Effector memory CD8-positive, alpha-beta T cell (primary cell): ENCODE measurements at places on chromosomes 12 and 14.

GRCh38 chr12:21941506-21942376 is 515 bp upstream of the ABCC9 start:
- no peak overlapping the region for H3K27ac ChIP-seq
- peaks cover 3% of the 10 kb centered on the region for H3K36me3 ChIP-seq
- H3K4me3 ChIP-seq: peak overlapping the region; percentile 44
- H3K27me3 ChIP-seq: peaks cover 46% of the 10 kb centered on the region

DNA sequence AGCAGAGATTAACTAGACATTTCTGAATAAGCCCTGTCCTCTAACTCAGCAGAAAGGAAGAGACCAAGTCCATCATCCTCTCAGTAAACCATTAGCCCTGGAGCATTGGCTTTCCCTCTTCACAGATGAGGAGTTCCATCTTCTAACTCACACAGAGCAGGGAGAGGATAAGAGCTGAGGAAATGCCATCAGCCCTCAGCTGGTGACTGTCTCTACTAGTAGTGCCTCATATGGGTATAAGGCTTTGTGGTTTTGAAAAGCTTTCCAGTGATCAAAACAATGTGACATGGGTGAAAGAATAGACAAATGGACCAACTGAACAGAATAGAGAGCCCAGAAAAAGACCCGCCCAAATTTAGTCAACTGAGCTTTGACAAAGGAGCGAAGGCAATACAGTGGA is 197.2 kb upstream of the NUDT4 start:
- peaks cover 6% of the 10 kb centered on the region for H3K27me3 ChIP-seq
- H3K4me3 ChIP-seq: no peak overlapping the region

DNA sequence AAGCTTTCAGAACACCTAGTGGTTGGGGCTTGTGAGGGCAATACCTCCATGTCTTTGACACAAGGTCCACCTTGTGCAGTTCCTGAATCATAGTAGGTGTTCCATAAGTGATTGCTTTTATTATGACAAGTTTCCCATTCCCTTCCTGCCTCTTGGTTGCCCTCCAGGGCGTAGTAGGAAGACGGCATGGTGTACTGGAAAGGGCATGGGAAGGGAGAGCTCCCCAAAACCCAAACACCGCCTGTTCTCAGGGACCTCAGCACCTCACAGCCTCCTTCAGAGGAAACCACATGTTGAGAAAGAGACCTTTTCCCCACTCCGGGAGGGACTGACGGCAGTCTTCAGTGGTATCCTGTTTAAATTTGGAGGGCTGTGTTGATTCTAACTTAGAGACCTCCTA is 21.1 kb downstream of the EVL start:
- H3K4me1 ChIP-seq: peaks cover 81% of the 10 kb centered on the region
- no peak for DNase-seq
- peak overlapping the region; percentile 90 for H3K27ac ChIP-seq
- H3K27me3 ChIP-seq: no peaks in the 10 kb centered on the region

DNA sequence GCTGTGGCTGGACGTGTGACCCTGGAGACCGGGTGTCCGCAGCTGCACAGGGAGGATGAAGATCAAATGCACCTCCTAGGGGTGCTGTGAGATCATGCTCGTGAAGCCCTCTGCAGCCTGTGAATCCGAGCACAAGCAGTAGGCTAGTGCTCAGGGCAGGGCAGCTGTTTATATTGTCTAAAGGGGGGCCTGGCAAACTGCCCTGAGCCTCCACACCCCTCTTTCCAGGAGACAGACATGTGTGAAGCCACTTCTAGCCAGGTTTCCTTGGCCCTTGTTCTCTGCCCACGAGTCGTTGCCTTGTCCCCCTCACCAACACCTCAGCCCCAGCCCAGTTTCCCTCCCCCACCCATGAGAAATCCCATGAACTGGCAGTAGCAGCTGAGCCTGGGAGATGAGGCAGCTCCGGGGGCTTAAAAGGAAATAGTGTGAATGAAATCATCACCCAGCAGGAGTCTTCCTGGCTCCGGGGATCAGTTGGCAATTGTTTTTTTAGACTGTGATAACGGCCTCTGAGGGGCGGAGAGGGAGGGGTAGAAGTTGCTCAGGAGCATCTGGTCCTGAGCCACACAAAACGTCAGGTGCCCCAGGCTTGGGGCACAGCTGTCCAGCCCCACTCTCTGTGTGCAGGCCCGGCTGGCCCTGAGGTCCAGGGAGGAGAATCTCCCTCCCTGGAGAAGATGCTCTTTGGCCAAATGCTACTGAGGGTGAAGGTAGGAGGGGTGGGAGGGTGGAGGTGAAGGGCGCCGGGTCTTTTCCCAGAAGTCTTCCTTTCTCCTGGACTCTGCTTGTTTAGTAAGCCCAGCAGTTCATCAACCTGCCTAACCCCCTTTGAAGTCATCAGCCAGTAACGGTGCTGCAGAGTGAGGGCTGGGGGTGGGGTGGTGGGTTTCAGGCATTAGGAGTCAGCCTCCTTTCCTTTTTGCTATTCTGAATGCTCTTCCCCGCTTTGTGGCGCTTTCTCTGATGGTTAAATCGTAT is 4.0 kb downstream of the FGF6 start:
- no peak for DNase-seq
- no peak overlapping the region for H3K4me3 ChIP-seq
- H3K36me3 ChIP-seq: peaks cover 4% of the 10 kb centered on the region
- no peak overlapping the region for H3K27ac ChIP-seq
- peaks cover 68% of the 10 kb centered on the region for H3K27me3 ChIP-seq

DNA sequence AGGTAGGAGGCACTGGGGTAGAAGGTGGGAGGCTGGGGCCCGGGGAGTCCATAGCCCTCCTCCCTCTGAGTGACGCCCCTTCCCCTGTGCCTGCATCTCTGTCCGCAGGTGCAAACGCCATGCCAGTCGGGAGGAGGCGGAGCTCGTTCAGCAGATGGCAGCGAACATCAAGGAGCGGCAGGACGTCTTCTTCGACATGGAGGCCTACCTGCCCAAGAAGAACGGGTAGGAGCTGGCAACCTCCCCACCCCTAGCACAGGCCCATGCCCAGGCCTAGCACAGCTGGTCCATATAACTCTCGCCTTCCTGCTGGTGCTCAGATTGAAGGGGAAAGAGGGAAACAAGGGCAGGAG is 35.6 kb downstream of the TMEM120B start:
- no peak overlapping the region for H3K4me3 ChIP-seq
- DNase-seq: no peak
- peaks cover 23% of the 10 kb centered on the region for H3K36me3 ChIP-seq

GRCh38 chr14:99878563-99878962 is 85.3 kb downstream of the EML1 start:
- no peak for DNase-seq
- H3K4me1 ChIP-seq: no peaks in the 10 kb centered on the region
- H3K36me3 ChIP-seq: no peaks in the 10 kb centered on the region
- no peak overlapping the region for H3K4me3 ChIP-seq
- peaks cover 63% of the 10 kb centered on the region for H3K27me3 ChIP-seq

DNA sequence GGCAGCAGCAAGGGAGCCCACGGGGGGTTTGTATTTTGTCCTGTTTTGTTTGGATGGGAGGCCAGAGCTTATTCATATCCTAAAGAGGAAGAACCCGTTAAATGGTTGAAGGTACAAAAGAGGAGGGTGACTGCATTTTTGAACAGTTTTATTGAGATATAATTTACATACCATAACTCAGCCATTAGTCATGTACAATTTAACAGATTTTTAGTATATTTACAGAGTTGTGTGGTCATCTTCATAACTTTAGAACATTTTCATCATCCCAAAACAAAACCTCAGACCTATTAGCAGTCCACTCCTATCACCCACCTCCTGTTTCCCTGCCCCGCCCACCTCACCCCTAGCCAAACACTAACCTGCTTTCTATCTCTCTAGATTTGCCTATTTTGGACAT is 12.6 kb downstream of the NRDE2 start:
- no peak for DNase-seq
- no peak overlapping the region for H3K4me3 ChIP-seq
- H3K27me3 ChIP-seq: no peaks in the 10 kb centered on the region
- peak overlapping the region; percentile 51 for H3K27ac ChIP-seq

- H3K4me3 ChIP-seq: no peak overlapping the region
- peaks cover 70% of the 10 kb centered on the region for H3K27me3 ChIP-seq
- H3K36me3 ChIP-seq: peaks cover 3% of the 10 kb centered on the region
- H3K27ac ChIP-seq: no peak overlapping the region
These were observed 11.7 kb downstream of the FIGNL2 start for GRCh38 chr12:51836827-51837173.

GRCh38 chr14:58466459-58466858 is 38.9 kb downstream of the KIAA0586 start:
- H3K27me3 ChIP-seq: no peaks in the 10 kb centered on the region
- no peak overlapping the region for H3K4me3 ChIP-seq
- H3K27ac ChIP-seq: no peak overlapping the region
- peaks cover 67% of the 10 kb centered on the region for H3K36me3 ChIP-seq
- no peaks in the 10 kb centered on the region for H3K4me1 ChIP-seq

GRCh38 chr14:92560106-92560865 is 46.7 kb downstream of the RIN3 start:
- H3K27me3 ChIP-seq: no peaks in the 10 kb centered on the region
- no peak overlapping the region for H3K4me3 ChIP-seq
- H3K36me3 ChIP-seq: peaks cover 43% of the 10 kb centered on the region
- no peak for DNase-seq

GRCh38 chr14:55706893-55707292 is 126.9 kb downstream of the KTN1 start:
- no peaks in the 10 kb centered on the region for H3K27me3 ChIP-seq
- no peaks in the 10 kb centered on the region for H3K36me3 ChIP-seq
- DNase-seq: no peak
- no peak overlapping the region for H3K27ac ChIP-seq
- H3K4me3 ChIP-seq: no peak overlapping the region

DNA sequence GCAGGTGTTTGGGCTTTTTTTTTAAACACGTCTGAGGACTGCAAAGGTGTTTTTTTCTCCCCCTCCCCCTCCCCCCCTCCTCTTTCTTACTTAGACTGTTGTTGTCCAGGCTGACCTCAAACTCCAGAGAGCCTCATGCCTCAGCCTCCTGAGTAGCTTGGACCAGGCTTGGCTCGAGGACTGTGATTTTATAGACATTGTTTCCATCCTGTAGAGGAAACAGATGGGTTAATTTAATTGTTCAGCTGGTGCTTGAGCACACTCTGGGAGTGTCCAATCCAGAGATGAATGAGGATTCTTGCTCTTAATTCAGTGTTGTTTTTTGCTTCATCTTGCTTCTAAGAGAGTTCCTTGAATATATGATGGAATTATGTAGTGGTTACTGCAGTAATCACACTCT is 42.1 kb downstream of the RASSF3 start:
- peaks cover 3% of the 10 kb centered on the region for H3K36me3 ChIP-seq
- DNase-seq: no peak
- peaks cover 49% of the 10 kb centered on the region for H3K4me1 ChIP-seq
- peak overlapping the region; percentile 85 for H3K27ac ChIP-seq
- H3K27me3 ChIP-seq: no peaks in the 10 kb centered on the region

- no peaks in the 10 kb centered on the region for H3K27me3 ChIP-seq
- no peak overlapping the region for H3K4me3 ChIP-seq
- DNase-seq: no peak
- H3K27ac ChIP-seq: peak overlapping the region; percentile 96
- peaks cover 20% of the 10 kb centered on the region for H3K36me3 ChIP-seq
These were observed 100.4 kb downstream of the IRF2BPL start for GRCh38 chr14:76927971-76928700.

DNA sequence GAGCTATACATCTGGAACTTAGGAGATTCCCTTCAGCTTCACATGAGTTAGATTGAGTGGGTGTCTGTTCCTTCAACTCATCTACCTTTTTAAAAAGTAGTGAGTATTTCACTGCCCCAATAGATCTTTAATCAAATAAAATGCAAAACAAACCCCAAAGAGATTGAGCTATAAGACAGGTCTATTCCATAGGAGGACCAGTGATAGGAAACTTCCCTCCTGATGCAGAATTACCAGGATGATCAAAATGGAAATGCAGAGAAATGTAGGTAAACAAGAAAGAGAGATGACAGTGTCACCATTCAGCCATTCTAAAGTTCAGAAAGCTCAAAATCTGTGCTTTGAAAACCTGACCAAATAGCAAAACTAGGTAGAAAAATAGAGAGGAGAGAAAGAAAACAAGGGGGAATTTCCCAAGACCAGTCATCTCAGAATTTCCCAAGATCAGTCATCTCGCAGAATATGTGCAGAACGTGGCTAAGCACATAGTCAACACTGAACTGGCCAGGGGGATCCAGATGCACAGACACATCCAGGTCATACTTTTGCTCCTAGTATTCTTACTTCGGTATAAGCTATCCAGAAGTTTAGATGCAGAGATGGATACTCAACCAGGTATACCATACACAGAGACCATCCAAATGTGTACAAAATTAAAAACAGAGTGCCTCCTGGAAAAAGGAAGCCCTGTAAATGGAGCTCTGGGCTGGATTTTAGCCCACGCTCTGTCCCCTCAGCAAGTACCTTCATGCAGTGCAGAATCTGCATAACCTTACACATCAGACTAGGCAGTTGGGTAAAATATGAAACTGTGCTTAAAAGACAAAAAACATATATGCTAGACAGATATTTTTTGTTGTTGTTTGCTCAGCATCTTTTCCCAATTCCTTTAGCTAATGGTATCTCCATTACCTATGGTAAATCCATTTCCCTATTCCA is 27.4 kb downstream of the SLC41A2 start:
- no peak overlapping the region for H3K4me3 ChIP-seq
- H3K36me3 ChIP-seq: no peaks in the 10 kb centered on the region
- no peaks in the 10 kb centered on the region for H3K27me3 ChIP-seq
- DNase-seq: no peak

DNA sequence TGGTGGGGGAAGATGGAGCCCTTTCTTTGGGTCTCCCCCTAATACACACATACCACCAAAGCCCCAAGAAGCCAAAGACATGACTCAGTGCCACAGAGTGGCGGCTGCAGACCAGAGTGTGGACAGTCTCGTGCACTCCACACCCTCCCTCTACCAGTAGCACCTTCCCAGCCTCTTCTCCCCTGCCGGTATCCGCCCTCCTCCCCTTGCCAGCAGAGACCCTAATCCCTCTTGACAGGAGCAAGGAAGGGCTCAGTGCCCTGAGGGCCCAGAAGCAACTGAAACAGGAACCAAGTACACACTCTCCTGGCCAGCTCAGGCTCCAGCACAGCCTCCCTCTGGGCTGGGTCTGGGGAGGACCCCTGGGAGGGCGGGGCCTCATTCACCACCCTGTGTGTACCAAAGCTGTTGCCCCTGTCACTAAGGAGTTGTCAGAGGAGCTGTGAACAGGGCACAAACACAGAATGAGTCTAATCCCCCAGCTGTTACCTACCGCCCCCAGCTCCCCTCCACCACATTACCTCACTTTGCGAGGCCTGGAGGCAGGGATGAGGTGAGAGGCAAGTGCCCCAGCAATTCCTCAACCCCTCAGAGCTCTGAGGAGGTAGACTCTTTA is 8.2 kb downstream of the SPRYD3 start:
- peaks cover 63% of the 10 kb centered on the region for H3K36me3 ChIP-seq
- peak overlapping the region; percentile 75 for H3K27ac ChIP-seq
- H3K4me1 ChIP-seq: peaks cover 29% of the 10 kb centered on the region
- no peak for DNase-seq
- no peaks in the 10 kb centered on the region for H3K27me3 ChIP-seq
- H3K4me3 ChIP-seq: no peak overlapping the region

GRCh38 chr12:68334132-68334531 is 2.0 kb upstream of the MDM1 start:
- H3K27me3 ChIP-seq: peaks cover 9% of the 10 kb centered on the region
- H3K4me1 ChIP-seq: peaks cover 20% of the 10 kb centered on the region
- H3K36me3 ChIP-seq: peaks cover 4% of the 10 kb centered on the region
- no peak overlapping the region for H3K27ac ChIP-seq
